ENCODE measurements at places on chromosomes 6 and 20. TPM values are rescaled to one million over a fixed set of nuclear protein-coding genes. Genes with fewer than 3 reads are reported as not detected.

BCL2L1 gene
- total RNA-seq: 312 TPM

JPH2 gene
- 6.5 TPM for total RNA-seq

SSR1 gene
- total RNA-seq: 84.1 TPM

KIF25 gene
- not detected for total RNA-seq

NRN1 gene
- total RNA-seq: 0.74 TPM

RHAG gene
- not detected for total RNA-seq

GHRH gene
- total RNA-seq: not detected

BTN3A1 gene
- total RNA-seq: 2.9 TPM

Measured in A549 treated with AZD2906 at 1 μM for 4 hours (cell line).